SW 1271 (cell line): ENCODE measurements at places on chromosomes 11 and 22.

- no peak for DNase-seq
These were observed at the start of gene OSBP2 for GRCh38 chr22:30694640-30695350. TSS of gene OSBP2 (plus strand) at chr22:30694874. CDS start at chr22:30694910, 36 bp downstream.

GRCh38 chr11:12983336-12983735 is 25.8 kb upstream of the RASSF10 start:
- DNase-seq, result no peak

- DNase-seq, result no peak
These were observed 29.2 kb downstream of the PDGFB start for GRCh38 chr22:39215426-39216142.

DNA sequence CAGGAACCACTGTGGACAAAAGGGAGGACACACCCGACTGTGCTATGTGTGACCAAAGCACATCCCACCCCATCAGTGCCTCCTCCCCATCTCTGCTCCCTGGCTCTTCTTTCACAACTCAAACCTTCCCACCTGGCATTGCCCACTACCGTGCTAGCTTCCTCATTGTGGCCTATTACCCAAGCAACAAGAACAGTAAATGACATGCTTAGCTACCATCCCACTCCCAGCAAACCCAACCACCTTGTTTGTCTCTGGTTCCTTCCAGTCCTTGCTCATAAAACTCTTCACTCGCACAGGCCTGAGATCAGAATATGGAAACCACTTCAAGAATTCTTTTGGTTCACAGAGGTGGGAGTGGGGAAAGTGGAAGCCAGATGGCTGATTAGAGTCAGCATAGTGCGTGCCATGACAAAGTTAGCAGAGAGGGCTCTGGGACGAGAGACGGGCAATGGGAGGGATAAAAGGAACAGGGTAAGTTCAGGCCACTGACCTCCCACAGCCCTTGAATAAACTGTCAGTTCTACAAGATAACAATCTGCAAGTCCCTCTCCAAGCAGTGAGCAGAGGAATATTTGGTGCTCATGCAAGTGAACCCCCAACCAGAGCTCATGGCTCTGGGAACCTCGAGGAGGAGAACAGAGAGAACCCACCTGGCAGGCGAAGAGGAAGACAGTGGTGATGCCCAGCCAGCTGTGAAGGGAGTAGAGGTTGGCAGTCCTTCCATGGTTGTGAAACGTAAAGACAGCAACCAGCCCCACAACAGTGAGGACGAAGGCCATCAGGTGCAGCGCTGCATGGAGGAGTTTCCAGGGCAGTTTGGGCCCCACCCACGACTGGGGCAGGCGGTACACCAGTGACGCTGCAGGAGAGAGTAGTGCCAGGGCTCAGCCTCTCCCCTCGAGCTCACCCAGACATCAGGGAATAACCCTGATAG is 8.3 kb downstream of the CYB561A3 start:
- no peak for DNase-seq

DNA sequence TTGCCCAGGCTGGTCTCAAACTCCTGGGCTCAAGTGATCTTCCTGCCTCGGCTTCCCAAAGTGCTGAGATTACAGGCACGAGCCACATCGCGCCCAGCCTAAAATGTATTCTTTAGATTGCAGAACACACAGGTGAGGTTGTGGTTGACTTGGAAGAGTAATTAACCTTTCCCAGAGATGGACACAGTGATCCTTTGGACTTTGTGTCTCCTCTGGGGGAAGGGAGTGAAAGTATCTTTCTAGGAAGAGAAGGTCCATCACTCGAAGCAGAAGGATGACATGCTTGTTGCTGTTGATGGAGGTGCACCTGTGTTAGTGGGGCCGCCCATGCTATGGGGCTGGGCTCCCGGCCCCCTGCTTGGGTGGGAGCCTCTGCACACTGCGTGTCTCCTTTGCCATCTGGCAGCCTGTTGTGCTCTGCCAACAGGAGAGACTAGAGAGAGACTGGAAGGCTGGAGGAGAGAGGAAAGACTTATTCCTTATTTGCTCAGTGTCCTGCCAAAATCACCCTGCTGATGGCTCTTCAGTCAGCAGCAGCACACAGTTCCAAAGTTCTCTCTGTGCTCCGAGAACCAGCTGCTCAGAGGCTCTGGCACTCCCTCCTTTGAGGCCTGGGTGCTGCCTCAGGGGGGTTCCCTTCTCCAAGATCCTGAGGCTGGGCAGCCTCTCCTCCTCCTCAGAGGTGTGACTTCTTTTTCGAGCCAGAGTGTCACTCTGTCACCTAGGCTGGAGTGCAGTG is 33.1 kb upstream of the CYB5R3 start:
- no peak for DNase-seq
